ENCODE measurements at places on chromosomes 3 and 15. TPM values are rescaled to one million over a fixed set of nuclear protein-coding genes. Genes with fewer than 3 reads are reported as not detected.

The SPTBN5 gene
- 3.0 TPM for total RNA-seq

The MYO1E gene
- 205 TPM for total RNA-seq

The ASB14 gene
- not detected for total RNA-seq

The CD200R1 gene
- total RNA-seq, result 0.33 TPM

The ADCY5 gene
- total RNA-seq, result 0.67 TPM

The ADAMTS9 gene
- 7.5 TPM for total RNA-seq

The EAF2 gene
- 4.2 TPM for total RNA-seq

The PFN2 gene
- 217 TPM for total RNA-seq

The ZSCAN2 gene
- 6.3 TPM for total RNA-seq

The MYO5A gene
- 79.7 TPM for total RNA-seq

The ACKR2 gene
- 0.67 TPM for total RNA-seq

The ACTC1 gene
- not detected for total RNA-seq

The MLF1 gene
- 17.9 TPM for total RNA-seq

The LRRC58 gene
- 21.3 TPM for total RNA-seq

The GPR149 gene
- total RNA-seq, result not detected

The CSTA gene
- 62.0 TPM for total RNA-seq

The ATP13A4 gene
- not detected for total RNA-seq

The SOX14 gene
- total RNA-seq, result not detected

The GTPBP8 gene
- 11.3 TPM for total RNA-seq

The FSIP1 gene
- 4.9 TPM for total RNA-seq

The MOBP gene
- total RNA-seq, result not detected

The C3orf70 gene
- 0.05 TPM for total RNA-seq

The STRIT1 gene
- total RNA-seq, result not detected

The FBXO40 gene
- not detected for total RNA-seq

The MORC1 gene
- total RNA-seq, result not detected

The MINAR1 gene
- total RNA-seq, result 0.50 TPM

The CHAC1 gene
- 127 TPM for total RNA-seq

The GABRB3 gene
- total RNA-seq, result not detected

The PDCD7 gene
- total RNA-seq, result 16.7 TPM

The MYLK gene
- total RNA-seq, result 44.4 TPM

The KLHL6 gene
- total RNA-seq, result 0.67 TPM

The GP5 gene
- 0.42 TPM for total RNA-seq

The SEMA5B gene
- 0.33 TPM for total RNA-seq

The GPR62 gene
- total RNA-seq, result not detected

The CLDN11 gene
- 21.3 TPM for total RNA-seq

The CAMK2N2 gene
- 3.7 TPM for total RNA-seq

All from mammary epithelial cell (primary cell).